ENCODE measurements at places on chromosomes 12 and 14. TPM values are rescaled to one million over a fixed set of nuclear protein-coding genes. Genes with fewer than 3 reads are reported as not detected.

DNA sequence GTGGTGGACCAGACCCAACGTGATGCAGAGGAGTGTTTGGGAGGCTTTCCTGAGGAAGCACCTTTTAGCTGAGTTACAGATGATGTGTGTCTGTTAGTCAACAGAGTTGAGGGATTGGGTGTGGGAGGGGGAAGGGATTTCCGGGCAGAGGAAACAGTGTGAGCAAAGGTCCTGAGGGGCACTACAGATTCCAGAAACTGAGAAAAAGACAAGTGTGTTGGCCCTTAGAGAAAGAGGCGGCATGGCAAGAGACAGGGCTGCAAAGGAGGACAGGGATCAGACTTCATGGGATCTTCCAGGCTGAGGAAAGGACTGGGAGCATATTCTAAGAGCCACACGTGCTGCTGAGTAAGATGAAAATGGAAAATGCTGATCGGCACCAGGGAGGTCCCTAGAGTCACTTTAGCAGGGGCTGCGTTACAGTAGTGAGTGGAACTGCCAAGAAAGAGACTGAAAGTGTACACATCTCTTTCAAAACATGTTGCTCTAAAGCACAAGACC is 9.4 kb upstream of the RPS6KL1 start:
- no peak for DNase-seq

DNA sequence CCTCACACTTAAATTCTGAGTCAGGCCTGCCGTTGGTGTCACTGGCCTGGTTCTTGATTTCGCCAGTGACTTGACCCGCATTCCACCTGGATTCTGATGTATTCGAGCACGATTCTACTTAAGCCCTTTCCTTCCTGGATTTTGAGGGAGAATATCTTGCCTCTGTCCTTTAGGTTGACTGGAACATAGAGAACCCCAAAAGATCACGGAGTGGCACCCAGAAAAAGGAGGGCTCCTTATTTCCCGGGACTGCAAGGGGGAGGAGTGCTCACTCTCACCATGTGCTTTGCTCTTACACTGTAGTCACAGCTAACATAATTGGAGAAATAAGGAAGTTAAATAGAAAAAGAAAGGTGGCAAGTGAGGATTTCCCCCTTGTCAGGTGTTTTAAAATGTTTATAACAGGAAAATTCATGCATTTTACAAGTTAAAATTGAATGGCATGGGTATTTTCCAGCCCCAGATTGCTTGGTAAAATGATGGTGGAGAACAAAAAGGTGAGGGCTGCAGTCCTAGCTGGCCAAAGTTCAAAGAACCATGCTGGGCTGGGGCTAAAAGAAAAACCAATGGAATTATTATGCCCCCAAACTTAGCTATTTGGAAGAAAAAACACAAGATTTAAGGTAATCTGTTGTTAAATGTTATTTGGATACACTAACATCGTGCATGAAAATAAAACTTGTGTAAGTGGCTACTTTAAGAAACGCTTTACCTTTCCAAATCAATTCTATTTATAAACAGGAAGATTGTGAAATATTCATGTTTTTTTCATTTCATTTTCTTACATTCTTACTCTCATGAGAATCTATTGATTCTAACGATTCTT is 8.9 kb downstream of the FOXA1 start:
- DNase-seq, result no peak

DNA sequence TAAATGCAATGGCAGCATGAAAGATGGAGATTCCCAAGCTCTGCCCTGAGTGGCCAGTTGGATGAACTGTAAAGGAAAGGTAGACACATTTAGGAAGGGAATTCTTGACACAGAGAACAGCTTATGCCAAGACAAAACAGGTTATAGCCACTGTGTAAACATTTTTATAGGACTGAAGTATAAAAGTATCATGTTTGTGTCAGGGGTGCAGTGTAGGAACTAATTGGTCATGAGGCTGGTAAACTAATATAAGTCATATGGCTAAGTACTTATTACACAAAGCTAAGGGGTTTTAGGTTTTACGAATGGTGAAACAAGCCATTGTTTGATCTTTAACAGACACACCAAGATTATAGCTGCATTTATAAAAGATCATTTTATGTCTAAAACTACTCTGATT is 207.7 kb upstream of the SLC16A7 start:
- DNase-seq, result no peak

DNA sequence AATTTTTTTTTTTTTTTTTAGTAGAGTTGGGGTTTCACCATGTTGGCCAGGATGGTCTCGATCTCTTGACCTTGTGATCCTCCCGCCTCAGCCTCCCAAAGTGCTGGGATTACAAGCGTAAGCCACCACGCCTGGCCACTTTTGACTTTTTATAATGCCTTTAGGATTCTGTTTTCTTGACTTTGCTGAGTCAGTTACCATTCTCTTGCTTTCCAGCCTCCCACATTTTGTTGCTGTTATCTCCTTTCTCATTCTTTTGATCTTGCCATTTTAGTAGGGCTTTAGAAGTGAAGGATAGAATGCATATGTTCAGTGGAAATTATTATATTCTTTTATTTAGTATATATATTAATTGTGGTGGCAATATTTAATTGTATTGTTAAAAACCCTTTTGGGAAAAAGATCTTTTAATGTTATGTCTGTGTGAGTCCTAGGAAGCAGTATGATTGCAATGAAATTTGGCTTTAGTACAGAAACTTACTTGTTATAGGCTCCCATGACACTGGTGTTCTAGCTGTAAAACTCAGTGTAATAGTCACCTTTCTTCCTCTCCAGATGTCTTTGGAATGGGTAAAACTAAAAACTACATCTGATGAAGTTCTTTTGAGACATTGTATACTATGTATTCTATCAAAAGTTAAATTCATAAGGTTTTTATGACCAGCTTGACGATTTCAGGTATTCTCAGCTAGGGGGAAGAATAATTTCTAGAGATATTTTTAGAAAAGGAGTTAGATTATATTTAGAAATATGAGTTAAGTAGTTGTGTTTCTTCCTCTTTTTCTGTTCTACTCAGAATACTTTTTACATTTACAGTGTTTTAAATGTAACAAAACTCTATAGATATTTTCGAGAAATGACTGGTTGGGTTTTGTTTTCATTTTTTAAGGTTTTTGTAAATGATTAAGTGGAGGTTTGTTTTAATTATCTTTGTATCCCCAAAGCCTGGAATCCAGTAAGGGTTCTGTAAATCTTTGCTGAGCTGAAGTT is 74.7 kb downstream of the APAF1 start:
- DNase-seq, result no peak

- DNase-seq, result no peak
Observed at GRCh38 chr12:123805173-123805572, 43.1 kb downstream of the DNAH10 start.

DNA sequence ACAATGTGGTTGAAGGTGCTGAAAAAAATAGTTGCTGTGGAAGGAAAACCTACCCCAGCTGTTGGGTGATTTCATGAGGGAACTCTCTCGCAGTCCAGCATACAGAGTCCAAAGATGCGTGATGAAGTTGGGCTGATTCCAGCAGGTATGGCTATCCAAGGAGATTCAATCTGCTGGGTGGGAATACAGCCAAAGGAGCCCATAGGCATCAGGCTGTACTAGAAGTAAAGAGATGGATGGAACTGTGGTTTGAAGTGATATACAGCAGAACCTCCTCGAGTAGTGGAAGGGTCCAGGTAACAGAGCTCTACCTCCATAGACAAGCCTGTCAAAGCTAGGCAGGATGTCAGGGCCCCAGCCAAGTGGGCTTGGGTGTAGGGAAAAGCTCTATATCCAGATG is 11.5 kb upstream of the TMTC2 start:
- DNase-seq, result no peak

DNA sequence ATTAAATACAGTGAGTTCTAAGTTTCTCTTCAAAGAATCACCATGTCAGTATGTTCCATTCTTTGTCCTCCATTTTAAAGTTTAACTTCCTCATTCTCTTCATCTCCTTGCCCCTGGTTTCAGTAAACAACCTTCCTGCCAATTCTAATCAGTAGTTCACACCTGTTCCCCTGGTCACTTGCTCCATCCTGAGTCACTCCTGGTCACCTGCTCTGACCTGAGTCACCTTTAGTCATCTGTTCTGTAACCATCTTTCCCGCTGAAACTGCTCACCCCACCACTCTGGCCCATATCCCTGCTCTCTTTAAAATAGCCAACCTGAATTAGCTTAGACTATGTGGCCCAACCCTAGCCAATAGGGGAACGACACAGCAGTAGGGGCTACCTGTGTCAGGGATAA is 1447.4 kb upstream of the TMEM132C start:
- DNase-seq, result no peak

- no peak for DNase-seq
Observed at GRCh38 chr14:75885829-75886228, 96.0 kb downstream of the TGFB3 start.

Gene TCL1B
- total RNA-seq, result 2.0 TPM

Gene RD3L
- not detected for total RNA-seq
